ENCODE measurements at places on chromosomes 12 and 14.

GRCh38 chr12:3097186-3097804 lies 20.1 kb downstream of the TSPAN9 start:
- DNase-seq: no peak

GRCh38 chr12:89525305-89525823 lies 483 bp downstream of the POC1B start:
- DNase-seq: peak; percentile 19

GRCh38 chr14:23631702-23632460 lies 4.3 kb upstream of the DHRS2 start:
- DNase-seq: peak; percentile 48

DNA sequence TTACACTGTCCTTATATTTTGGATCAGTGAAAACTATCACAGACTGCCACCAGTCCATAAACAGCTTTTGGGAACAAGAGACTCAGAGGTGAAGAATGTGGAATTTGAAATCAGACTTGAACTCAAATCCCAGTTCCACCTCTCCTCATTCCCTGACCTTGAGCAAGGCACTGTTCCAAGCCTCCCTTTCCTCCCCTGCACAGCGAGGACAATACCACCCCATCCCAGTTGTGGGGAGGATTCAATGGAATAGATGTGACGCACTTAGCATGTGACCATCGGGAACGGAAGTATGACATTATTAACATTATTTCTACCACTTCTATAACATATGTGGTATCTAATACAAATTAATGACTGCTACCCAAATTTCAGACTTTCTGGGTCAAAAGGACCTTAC lies 63.5 kb downstream of the DPF3 start:
- no peak for DNase-seq

DNA sequence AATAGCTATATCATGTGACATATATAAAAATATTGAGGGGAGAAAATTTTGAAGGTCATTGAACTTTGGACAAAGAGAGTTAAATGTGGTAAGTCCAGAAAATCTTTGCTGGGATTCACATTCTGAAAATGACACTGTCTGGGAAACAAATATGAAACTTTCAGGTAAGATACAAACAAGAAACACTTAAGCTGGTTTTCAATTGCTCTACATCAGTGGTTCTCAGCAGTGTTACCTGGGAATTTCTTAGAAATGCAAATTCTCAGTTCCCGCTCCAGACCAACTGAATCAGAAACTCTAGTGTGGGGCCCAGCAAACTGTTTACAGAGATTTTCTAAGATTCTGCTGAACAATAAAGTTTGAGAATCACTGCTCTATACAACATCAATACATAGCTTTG lies 3.6 kb upstream of the CDK17 start:
- no peak for DNase-seq

GRCh38 chr14:104830781-104831180 lies 29.9 kb downstream of the ZBTB42 start:
- no peak for DNase-seq

DNA sequence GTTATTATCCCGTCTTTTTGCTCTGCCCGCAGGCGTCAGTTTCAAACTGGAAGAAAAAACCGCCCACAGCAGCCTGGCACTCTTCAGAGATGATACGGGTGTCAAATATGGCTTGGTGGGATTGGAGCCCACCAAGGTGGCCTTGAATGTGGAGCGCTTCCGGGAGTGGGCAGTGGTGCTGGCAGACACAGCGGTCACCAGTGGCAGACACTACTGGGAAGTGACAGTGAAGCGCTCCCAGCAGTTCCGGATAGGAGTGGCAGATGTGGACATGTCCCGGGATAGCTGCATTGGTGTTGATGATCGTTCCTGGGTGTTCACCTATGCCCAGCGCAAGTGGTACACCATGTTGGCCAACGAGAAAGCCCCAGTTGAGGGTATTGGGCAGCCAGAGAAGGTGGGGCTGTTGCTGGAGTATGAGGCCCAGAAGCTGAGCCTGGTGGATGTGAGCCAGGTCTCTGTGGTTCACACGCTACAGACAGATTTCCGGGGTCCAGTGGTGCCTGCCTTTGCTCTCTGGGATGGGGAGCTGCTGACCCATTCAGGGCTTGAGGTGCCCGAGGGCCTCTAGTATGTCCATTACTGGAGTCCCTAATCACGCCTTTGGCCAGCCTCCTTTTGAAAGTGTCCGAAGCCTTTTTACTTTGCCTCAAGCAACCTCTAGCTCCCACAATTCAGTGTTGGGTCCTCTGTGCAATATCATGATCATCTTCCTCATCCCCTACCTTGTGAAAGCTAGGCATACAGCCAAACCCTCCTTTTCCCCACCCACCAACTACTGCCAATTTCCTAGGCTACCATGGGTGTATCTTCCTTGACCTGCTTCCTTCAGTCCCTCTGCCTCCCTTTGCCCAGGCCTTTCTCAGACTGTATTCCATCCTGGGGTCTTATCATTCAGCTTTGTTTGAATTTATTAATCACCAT lies 891 bp downstream of the SPRYD4 start:
- DNase-seq: no peak

GRCh38 chr14:55267820-55268219 lies 3.4 kb upstream of the FBXO34 start:
- no peak for DNase-seq

- DNase-seq: no peak
Observed at GRCh38 chr14:60171690-60172089, 6.5 kb upstream of the DHRS7 start.

GRCh38 chr12:75994069-75994740 lies 37.4 kb downstream of the PHLDA1 start:
- no peak for DNase-seq

GRCh38 chr12:118704527-118705241 lies 276.7 kb upstream of the SRRM4 start:
- DNase-seq: no peak

DNA sequence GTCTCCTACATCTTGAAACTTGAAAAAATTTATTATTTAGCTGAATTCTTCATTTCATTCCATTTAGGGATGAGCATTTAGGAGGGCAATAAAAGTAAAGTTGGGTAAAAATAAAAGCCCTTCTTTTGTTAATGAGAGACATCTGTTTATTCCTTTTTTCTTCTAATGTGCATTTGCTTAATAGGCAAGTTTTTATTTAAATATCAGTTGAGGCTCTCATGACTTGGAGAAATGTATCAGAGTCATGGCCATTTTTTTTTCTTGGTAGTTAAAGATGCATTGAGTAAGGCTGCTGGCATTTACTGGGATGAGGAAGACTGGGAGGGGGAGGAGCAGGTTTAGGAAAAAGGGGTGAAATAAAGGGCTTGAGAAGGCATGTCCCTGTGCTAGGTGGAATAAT lies 609.9 kb upstream of the TMEM132C start:
- DNase-seq: no peak

DNA sequence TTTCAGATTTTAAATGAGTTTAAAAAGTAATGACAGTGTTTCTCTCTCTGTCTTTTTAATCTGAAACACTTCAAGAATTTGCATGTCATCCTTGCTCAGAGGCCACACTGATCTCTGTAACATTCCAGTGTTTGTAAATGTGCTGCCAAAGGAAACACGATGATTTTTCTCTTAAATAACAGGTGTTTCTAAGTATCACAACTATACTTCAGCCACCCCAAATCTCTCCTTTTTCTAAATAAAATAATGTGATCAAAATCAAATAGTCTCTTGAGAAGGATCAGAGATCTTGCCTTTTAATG lies 3.3 kb upstream of the GALC start:
- DNase-seq: no peak

- DNase-seq: no peak
Observed at GRCh38 chr12:130805635-130806034, 33.4 kb downstream of the STX2 start.

DNA sequence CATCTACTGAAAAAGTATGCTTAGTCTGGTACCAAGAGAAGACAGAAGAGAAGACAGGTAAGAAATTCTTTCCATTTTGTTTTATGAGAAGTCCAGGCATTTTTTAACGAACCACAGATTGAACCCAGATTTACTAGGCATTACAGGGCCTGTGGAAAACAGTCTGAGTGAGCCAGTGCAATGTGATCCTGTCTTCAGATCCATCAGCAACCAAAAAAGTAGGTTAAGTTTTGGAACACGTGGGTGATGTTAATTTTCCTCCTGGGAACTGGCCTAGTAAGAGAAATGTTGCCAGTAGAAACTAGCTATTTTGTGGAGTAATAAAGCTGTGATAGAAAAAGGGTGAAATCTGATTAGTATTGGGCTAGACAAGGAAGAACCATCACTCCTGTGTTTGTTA lies 440.9 kb upstream of the SEL1L start:
- no peak for DNase-seq

- DNase-seq: no peak
Observed at GRCh38 chr14:54708982-54709381, 142.1 kb downstream of the SAMD4A start.

DNA sequence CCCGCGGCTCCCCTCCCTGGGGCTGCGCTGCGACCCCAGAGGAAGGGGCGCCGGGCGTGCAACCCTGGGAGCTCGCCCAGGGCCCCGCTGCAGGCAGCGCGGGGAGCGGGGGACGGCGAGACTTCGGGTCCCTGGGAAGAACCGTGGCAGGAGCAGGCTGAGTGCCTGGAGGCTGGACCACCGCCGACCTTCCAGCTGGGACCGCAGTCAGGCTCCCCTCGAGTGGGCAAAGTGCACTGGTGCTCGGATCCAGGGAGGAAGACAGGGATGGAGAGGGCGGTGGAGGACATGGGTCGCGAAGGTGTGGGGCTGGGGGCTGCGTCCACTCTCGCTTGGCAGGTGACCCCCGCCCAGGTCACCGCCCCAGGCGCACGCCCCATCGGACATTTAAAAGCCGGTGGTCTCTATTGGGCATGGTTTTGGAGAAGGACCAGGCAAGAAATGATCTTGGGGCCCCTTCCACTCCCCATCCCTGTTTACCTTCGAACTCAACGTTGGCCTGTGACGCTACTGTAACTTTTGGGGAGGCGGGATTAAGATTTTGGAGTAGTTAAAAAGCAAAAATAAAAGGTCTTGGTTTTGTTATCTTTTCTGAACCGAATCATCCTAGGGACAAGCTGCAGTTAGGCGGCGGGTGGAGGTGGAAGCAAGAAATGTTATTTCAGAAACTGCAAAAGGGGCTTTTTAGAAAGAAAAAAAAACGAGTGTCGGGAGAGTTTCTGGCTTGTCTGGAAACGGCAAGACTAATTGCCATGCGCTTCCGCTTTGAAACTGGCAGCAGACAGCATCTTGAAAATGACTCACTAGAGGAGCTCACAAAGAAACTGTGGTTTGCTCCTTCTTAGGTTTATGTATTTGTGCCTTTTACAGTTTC lies 1.0 kb downstream of the ELK3 start:
- DNase-seq: peak; percentile 66

GRCh38 chr14:81801921-81802320 lies 268.3 kb upstream of the SEL1L start:
- no peak for DNase-seq

DNA sequence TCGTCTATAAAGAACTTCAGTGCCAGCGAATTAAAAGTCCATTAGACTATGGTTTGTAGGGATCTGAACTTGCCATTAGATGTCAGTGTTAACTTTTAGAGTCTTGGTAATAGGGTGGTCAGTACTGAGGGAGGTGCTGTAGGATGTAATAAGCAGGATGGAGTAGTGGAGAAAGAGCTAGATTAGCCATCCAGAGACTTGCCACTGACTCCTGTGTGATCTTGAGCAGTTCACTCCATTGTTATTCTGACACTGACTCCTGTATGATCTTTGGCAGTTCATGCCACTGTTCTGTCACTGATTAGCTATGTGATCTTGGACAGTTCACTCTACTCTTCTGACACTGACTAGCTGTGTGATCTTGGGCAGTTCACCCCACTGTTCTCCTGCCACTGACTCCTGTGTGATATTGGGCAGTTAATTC lies 133.6 kb downstream of the TTLL5 start:
- DNase-seq: no peak

- DNase-seq: no peak
Observed at GRCh38 chr12:49334226-49334625, 2.8 kb downstream of the C1QL4 start.

GRCh38 chr12:90619943-90620342 lies 335.0 kb downstream of the CCER1 start:
- DNase-seq: no peak

DNA sequence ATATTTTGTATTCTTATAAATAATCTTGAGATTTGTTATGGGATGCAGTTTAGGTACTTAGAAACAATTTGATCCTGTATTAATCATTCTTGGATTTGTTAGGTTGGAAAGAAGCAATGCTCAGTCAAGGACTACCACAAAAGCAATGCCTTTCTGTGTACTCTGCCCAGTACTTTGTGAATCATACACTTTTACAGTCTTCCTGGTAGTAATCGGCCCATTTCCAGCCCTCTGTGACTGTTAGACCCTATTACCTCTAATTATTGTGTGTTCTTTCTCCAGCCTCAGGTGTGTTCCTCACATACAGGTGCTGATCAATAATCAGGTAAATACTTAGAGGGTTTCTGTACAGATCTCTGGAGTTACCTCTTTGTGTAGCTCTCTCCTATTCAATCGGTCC lies 609.0 kb downstream of the KCNH5 start:
- DNase-seq: no peak

GRCh38 chr14:75081660-75082229 lies 12.3 kb downstream of the ZC2HC1C start:
- DNase-seq: no peak

DNA sequence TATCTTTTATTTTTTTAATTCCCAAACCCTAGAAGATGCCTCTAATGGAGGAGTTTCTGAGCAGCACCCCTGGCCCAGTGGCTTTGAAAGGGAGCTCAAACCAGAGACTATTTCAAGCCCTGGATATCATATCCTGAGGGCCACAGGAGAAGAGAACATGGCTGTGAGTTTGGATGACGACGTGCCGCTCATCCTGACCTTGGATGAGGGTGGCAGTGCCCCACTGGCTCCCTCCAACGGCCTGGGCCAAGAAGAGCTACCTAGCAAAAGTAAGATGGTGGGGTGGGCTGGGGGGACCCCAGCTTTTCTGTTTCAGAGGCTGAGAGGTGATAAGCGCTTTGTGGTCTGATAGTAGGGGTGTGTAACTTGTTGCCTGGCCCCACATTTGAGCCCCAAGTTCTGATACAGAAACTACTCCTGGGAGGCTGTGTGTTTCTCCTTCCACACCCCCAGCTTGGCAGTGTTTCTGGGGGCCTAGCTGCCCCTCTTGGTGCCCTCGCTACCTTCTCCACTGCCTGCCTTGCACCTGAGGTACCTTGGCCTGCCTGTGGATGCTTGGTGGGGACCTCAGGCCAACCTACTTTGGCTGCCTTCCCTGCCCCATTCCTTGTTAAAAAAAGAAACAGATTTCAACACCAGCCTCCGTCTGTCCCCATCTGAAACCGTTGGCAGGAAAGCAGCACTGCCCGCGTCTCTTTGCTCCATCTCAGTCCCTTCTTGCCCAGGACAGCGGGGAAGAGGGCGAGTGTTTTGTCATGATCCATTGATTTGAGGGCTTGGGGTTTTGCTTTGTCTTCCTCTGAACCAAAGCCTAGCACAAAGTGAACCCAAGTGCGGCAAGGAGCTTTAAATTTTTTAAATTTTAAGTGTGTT lies 5.7 kb downstream of the TPCN1 start:
- no peak for DNase-seq

All from activated T-helper 9 cell treated with anti-CD3 and anti-CD28 coated beads, Interleukin-2, amount 50 U/mL, for 16 hours (primary cell).